NCI-H2171 treated with DMSO at 0.1 percent for 48 hours (cell line): ENCODE measurements at places on chromosomes 16 and 17.

DNA sequence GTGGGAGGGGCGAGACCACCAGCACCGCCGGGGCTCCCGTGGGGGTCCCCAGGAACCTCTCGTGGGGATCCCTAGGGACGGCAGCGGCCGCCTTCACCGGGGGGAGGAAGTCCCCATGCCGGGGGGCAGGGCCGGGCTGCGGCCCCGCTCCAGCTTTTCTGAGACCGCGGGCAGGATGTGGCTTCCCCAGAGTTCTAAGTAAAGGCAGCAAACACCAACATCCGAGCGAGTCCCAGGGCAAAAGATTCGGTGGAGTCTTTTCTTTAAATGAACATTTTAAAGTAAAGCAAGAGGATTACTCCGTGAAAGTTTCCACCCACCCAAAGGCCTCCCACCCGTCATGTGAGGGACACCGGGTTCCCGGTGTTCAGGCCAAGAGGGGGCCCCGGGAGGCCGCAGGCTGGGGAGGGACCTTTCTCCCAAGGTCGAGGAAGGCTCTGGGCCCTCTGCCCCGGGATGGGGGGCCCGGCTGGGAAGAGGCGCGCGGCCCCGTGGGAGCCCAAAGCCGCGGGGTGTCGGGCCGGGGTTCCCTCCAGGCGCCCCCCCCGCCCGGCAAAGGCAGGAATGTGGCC is 137.2 kb upstream of the RPH3AL start:
- no peak for DNase-seq

DNA sequence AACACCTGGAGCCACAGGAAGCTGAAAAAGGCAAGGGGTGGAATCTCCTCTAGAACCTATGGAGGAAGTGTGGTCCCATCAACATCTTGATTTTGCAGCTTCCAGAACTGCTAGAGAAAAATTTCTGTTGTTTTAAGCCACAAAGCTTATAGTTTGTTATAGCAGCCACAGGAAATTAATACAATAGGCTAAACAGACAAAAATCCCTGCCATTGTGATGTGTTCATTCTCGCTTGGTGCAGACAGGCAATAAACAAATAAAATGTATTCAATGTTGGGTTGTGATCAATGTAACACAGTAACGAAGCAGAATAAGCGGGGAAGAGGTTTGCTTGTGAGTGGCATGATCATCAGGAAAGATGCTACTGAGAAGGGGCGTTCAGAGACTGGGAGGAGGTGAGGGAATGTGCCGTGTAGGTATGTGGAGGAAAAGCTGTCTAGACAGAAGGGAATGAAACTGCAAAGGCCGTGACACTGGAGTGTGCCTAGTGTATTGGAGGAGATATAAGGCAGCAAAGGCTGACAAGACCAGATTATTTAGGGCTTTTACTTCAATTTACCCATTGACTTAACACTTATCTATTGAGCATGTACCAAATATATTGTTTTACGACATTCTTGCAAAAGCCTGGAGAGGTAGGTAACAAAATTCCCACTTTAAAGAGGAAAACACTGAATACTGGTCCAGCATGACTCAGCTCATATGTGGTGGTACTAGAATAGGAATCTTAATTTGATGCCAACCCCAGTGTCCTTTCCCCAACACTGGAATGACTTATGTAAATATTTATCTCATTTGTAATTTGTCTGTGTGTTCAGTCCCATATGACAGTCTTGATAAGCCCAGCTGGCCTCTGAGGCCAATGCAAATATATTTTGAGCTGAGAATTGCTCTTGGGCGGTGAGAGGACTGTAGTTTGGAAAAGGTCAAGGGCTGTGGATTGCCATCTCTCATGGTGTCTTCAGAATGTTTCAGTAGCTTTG is 375.9 kb downstream of the CDH13 start:
- no peak for DNase-seq

- DNase-seq = no peak
Measured at GRCh38 chr17:2510559-2510958, 1.1 kb downstream of the METTL16 start.

GRCh38 chr17:34220045-34220751 is 34.9 kb upstream of the CCL2 start:
- DNase-seq = no peak

GRCh38 chr17:49399995-49400394 is 14.7 kb downstream of the PHB1 start:
- no peak for DNase-seq

- DNase-seq = no peak
Measured at GRCh38 chr17:81309140-81309858, 14.2 kb upstream of the SLC38A10 start.

DNA sequence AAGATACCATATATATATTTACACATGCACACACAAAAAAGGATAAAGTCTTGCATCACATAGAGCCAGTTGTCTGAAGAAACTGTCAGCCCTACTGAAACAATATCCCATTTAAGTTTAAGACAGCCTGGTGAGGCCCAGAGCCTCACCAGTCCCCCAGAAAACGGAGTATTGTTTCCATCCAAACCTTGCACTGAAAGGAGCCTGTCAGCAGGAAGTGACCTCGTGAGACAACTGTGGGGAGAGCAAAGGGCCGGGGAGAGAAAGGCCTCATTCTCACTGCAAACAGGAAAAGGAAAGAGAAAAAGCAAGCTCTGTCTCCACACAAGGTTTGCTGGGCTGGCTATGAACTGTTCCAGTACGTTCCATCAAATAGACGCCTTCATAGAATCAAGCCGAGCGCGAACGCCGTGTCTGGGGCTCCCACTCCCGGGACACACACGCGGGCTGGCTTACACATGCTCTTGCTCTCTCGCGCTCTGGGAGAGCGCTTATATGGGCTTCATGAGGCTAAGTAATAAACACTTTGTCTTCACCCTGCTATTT is 44.4 kb upstream of the ZFHX3 start:
- DNase-seq = no peak

- DNase-seq = no peak
Measured at GRCh38 chr17:3944485-3945388, 19.5 kb downstream of the ATP2A3 start.

DNA sequence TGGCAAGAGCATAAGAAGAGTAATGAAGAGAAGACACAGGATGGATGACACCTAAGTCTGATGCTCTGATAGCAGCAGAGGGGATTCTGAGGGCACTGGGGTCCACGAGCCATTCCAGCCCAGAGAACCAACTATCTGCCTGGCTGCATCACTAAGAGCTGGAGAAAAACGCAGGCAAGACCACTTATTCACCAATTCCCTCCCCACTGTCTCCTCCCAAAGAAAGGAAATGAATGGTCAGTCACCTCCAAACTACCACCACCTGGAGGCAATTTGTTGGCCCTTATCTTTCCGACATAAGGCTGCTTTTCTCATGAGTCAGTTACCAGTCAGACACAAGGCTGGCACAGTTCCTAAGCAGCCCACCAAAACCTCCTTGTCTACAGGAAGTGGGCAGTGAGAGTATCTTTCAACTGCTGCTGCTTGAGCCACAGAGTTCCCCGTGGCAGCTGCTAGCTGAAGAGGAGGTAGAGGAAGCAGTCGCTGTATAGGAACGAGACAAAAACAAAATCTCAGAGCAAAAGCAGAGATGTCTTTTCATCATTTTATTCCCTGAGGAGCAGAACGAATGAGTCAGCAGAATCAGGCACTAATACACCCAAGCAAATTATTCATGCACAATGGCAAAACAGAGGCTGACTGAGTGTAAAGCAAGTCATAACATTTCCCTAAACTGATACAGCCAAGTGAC is 111.1 kb downstream of the SMG6 start:
- no peak for DNase-seq

- DNase-seq = peak; percentile 41
Measured at GRCh38 chr17:78418326-78419026, 40.0 kb downstream of the PGS1 start.

DNA sequence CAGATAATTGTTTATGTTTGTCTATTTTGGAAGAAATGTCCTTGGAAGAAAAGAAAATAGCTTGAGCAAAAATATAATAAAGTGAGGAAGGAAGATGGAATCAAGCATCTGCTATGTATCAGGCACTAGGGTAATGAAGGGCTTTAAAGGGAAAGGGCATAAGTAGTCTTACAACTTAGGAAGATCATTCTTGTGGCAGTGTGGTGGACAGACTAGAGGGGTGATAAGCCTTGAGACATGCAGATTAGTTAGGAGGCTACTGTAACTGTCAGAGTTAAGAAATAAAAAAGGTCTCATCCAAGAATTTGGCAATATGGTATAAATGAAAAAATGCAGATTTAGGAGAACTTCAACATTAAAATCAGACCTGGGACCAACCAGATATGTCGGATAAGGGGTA is 14.9 kb downstream of the FAM222B start:
- no peak for DNase-seq

DNA sequence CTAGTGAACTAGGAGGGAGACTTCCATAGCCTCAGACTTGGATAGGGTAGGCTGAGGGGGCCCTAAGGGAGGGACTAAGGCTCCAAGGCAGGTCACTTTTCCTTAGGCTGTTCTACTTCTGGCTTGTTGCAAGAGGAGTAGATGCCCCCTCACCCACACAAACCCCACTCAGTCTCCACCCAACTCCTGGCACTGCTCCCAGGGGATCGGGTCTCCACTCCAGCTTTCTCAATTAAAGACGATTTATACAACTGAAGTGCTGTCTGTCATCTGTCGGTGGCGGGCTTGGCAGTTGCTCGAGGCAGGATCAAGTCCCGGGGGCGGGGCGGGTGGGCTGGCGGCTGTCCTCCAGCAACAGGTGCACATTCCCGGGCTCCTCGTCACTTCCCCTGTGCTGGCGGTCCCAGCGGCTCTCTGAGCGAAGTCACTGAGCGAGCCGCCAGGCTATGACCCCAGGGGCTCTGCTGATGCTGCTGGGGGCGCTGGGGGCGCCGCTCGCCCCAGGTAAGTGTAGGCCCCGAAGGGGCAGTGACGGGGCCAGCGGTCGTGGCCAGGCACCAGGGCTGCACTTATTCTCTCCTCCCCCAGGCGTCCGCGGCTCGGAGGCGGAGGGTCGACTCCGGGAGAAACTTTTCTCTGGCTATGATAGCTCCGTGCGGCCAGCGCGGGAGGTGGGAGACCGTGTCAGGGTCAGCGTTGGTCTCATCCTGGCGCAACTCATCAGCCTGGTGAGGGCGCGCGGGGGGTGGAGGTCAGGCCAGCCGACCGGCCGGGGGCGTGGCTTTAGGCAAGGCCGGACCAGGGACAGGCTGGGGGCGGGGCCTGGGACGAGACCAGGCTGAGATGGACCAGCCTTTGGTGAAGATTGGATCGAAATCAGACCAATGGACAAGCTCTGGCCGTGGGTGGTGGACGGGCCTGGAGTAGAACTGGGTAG is at the start of gene CHRNB1:
Gene CHRNB1 (plus strand): TSS at position 380 of the 937 bp plus-strand sequence. CDS start 67 bp downstream, at position 447.
- DNase-seq = peak; percentile 78

- DNase-seq = no peak
Measured at GRCh38 chr17:58232707-58233156, 5.7 kb upstream of the LPO start.

DNA sequence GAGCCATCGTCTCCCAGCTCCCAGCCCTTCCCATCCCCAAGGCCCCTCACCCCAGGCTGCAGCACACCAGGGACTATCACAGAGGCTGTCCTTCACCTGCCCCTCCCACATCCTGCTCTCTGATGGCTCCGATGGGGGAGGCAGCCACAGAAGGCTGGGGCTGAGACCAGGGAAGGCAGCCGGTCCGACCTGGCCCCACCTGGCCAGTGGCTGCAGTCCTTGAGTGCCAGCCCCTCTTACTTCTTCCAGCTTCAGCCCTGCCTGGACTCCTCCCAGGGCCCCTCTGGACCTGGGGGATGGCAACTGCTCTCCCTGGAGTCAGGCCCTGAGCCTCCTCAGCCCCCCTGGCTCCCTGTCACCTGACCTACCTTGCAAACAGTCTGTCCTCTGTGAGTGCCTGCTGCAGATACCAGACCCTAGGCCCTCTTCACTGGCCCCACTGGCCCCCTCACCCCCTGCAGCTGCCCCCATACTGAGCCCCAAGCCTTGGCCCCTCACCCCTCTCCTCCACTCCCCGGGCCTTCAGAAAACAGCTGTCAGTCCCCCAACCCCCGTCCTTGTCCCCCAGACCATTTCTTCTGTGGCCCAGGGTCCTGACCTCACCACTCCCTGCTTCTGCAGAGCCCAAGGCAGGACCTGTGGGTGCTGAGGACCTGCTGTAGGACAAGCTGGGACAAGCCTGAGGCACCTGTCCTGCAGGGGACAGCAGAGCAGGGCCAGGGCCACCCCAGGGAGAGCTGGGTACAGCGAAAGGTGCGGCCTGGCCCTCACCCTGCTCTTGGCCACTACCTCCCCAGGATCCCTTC is 12.6 kb upstream of the SRRM2 start:
- DNase-seq = no peak

DNA sequence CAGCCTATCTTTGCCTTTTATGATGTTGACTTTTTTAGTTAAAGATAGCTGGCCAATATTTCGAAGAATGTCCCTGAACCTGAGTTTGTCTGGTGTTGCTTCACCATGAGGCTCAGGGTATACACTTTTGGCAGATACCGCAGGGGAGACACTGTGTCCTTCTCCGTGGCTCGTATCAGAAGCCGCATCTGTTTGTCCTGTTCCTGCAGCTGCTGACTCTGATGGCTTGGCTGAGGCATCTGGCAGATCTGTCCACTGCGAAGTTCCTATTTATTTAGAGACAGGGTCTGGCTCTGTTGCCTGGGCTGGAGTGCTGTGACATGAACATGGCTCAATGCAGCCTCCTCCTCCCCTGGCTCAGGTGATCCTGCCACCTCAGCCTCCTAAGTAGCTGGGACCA is 93.5 kb downstream of the CRISPLD2 start:
- no peak for DNase-seq

- no peak for DNase-seq
Measured at GRCh38 chr16:83137894-83138293, 511.1 kb downstream of the CDH13 start.

DNA sequence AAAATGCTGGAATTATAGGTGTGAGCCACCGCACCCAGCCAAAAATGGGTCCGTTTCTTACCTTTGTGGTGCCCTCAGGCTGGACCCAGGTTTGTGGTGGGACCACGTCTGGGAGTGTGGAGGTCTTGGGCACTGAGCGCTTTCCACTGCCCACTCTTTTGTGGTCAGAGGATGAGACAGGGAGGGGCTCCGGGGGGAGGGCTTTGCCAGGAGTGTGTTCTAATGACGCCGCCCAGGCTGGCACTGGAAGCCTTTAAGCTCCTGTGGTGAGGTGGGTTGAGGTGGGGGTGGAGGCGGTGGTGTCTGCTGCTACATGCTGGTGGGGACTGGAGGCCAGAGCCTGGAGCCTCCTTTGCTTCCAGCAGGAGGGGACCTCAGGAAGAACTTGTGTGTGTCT is 12.8 kb upstream of the ADCY7 start:
- no peak for DNase-seq

- no peak for DNase-seq
Measured at GRCh38 chr16:51148678-51149228, 2.3 kb downstream of the SALL1 start.

DNA sequence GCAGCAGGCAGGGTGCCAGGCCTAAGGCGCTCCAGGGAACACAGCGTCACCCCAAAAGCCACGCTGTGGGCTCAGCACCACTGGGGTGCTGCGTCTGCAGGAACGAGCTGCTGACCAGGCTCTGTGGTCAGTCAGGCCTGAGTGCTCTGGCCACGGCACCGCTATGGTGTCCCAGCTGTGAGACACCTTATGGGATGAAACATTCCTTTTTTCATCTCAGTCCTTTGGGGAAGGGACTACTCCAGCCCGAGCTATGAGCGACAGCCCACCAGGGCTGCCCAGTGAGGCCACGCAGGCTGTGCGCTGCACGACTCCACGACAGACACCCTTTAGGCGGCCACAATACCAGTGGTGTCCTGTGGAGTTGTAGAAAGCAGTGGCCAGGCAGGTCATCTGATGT is 11.1 kb downstream of the MGAT5B start:
- no peak for DNase-seq
